ENCODE measurements at places on chromosomes 3 and 15. TPM values are rescaled to one million over a fixed set of nuclear protein-coding genes. Genes with fewer than 3 reads are reported as not detected.

DNA sequence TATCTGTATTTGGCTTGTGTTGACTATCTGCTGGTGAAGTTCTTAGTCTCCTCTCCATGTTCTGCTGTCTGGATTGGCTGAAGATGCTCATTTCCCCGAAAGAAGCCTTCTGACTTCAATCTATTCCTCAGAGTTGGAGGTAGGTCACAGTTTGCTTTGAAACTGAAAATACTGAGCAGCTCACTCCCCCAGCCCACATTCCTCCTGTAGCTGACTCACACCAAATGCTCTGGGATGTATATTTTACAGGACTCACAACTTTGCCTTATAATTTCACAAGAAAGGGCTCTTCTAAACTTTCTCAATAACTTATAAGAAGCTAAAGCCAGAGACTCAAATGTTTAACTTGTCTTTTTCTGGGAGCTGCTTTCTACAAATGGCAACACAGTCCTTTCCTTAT, 36.3 kb upstream of the SNX4 start:
- H3K36me3 ChIP-seq = no peaks in the 10 kb centered on the region
- H3K4me1 ChIP-seq = no peaks in the 10 kb centered on the region
- no peak overlapping the region for H3K4me3 ChIP-seq

The HMCES gene
- total RNA-seq = 47.7 TPM

- no peaks in the 10 kb centered on the region for H3K4me1 ChIP-seq
- DNase-seq = no peak
- H3K27me3 ChIP-seq = no peaks in the 10 kb centered on the region
- H3K4me3 ChIP-seq = no peak overlapping the region
- no peak overlapping the region for H3K27ac ChIP-seq
These were observed 10.3 kb downstream of the SV2B start for GRCh38 chr15:91110407-91110806.

DNA sequence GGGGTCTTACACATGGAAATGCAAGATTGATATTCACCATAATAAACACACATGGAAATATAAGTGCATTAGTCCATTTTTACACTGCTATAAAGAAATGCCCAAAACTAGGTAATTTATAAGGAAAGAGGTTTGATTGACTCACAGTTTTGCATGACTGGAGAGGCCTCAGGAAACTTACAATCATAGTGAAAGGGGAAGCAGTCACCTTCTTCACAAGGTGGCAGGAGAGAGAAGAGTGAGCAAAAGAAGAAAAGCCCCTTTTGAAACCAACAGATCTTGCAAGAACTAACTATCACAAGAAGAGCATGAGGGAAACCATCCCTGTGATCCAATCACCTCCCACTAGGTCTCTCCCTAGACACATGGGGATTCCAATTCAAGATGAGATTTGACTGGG, 111.7 kb upstream of the TP63 start:
- H3K27ac ChIP-seq = no peak overlapping the region
- H3K4me1 ChIP-seq = no peaks in the 10 kb centered on the region
- H3K27me3 ChIP-seq = no peaks in the 10 kb centered on the region
- no peaks in the 10 kb centered on the region for H3K36me3 ChIP-seq

- H3K4me3 ChIP-seq = no peak overlapping the region
- no peaks in the 10 kb centered on the region for H3K4me1 ChIP-seq
- no peaks in the 10 kb centered on the region for H3K27me3 ChIP-seq
- H3K36me3 ChIP-seq = no peaks in the 10 kb centered on the region
These were observed 69.9 kb downstream of the SEC22A start for GRCh38 chr3:123271466-123272159.

The SPINK8 gene
- not detected for total RNA-seq

The STRA6 gene
- 2.1 TPM for total RNA-seq

DNA sequence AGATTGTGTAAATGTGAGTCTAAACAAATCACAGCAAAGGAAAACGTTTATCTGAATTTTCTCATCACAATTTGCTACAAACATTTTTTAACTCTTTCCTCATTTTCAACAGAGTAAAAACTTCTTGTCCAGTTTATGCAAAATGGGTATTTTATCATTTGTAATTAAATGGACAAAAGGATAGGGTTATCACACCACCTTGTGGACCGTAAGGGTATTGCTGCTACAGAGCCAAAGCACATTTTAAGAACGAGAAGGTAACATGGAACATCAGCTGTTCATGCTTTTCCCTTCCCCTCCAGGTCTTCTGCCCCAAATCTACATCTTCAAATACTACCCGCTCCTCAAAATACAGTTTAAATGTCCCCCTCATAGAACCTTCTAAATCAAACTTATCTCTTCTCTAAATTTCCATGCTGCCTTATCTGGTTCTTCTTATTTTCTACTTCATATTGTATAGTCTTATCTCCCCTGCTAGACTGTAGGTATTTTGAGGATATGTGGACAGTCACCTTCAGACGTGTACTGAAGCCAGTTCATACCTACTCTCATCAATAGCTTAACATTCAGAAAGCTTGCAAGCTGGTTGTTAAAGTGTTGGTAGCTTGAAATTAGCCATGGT, 12.8 kb upstream of the SETMAR start:
- H3K27me3 ChIP-seq = no peaks in the 10 kb centered on the region
- H3K36me3 ChIP-seq = no peaks in the 10 kb centered on the region
- H3K4me1 ChIP-seq = no peaks in the 10 kb centered on the region
- H3K27ac ChIP-seq = no peak overlapping the region
- peak; percentile 31 for DNase-seq
- no peak overlapping the region for H3K4me3 ChIP-seq

GRCh38 chr3:13869761-13870343, 10.0 kb downstream of the WNT7A start:
- H3K27ac ChIP-seq = no peak overlapping the region
- H3K27me3 ChIP-seq = no peaks in the 10 kb centered on the region
- no peaks in the 10 kb centered on the region for H3K4me1 ChIP-seq
- DNase-seq = no peak

DNA sequence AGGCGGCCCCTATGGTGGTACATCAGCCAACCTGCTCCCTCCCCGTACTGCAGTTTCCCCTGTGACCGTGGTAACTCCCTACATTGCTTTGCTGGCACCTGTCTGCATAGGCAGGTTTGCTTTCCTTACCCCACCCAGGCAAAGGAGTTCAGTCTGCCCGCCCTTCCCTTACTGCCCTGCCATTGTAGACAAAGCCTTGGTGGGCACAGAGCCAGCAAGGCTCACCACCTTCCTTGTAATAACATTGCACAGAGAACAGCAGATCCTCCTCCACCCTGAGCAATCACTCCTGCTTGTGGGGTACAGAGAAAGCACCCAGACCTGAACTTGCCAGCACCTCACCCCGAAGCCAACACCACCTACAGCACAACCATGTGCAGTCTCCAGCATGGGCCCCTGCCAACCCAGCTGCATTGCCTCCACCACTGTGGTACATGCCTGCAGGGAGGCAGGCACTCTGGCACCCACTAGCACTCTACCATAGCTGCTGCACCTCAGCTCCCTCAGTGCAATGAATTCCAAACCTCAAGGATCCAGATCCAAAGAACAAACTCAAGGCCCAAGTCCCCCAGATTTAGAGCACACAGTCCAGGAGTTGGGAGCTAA, 192.7 kb upstream of the KCNMB2 start:
- no peaks in the 10 kb centered on the region for H3K36me3 ChIP-seq
- no peak overlapping the region for H3K4me3 ChIP-seq
- no peak for DNase-seq
- no peaks in the 10 kb centered on the region for H3K27me3 ChIP-seq
- peaks cover 29% of the 10 kb centered on the region for H3K4me1 ChIP-seq

GRCh38 chr3:133535971-133536881, 37.3 kb upstream of the CDV3 start:
- H3K27ac ChIP-seq = peak overlapping the region; percentile 64
- H3K4me1 ChIP-seq = peaks cover 57% of the 10 kb centered on the region
- DNase-seq = peak; percentile 32
- no peaks in the 10 kb centered on the region for H3K27me3 ChIP-seq
- no peak overlapping the region for H3K4me3 ChIP-seq
- H3K36me3 ChIP-seq = no peaks in the 10 kb centered on the region

- no peak for DNase-seq
- no peak overlapping the region for H3K27ac ChIP-seq
- H3K4me3 ChIP-seq = no peak overlapping the region
These were observed 77.4 kb upstream of the ANKRD28 start for GRCh38 chr3:15875016-15875689.

- peaks cover 4% of the 10 kb centered on the region for H3K27me3 ChIP-seq
- H3K36me3 ChIP-seq = no peaks in the 10 kb centered on the region
- H3K27ac ChIP-seq = no peak overlapping the region
- peaks cover 3% of the 10 kb centered on the region for H3K4me1 ChIP-seq
- DNase-seq = no peak
These were observed 1.4 kb downstream of the CACNA2D3 start for GRCh38 chr3:54123776-54124196.

DNA sequence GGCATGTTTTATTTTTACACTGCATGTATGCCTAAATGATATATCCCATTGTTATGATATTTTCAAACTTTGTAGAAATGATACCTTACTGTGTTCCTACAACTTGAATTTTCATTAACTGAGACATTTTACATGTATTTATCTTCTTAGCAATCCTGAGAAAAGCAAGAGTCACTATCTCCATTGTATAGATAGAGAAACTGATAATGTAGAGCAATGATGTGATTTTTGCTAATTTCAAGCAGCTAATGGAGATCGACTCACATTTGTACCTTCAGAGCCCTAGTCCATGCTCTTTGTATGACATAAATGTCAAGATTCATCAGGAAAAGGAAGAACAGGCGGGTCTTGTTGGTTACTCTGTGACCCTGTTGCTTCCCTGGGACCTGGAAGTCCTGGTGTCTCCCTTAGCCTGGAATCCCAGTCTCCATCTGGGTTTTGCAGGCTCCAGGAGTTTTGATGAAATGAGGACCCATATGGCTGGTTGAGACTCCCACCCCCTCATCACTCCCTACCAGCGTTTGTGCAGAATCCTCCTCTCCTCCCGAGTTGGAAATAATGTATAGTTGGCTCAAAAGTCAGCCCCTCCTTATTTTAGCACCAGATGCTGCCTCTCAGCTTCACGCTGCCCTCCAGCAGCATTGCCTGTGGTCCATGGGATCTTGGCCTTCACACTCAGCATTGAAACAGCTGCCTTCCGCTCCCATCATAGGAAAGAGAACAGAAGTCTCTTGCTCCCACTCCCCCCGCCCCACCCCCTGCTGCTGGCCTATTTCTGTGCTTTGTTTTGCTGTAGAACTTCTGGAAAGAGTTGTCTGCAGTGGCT, 67.1 kb downstream of the APBA2 start:
- H3K27me3 ChIP-seq = no peaks in the 10 kb centered on the region
- no peak for DNase-seq
- H3K4me1 ChIP-seq = no peaks in the 10 kb centered on the region
- no peaks in the 10 kb centered on the region for H3K36me3 ChIP-seq
- no peak overlapping the region for H3K4me3 ChIP-seq
- no peak overlapping the region for H3K27ac ChIP-seq

DNA sequence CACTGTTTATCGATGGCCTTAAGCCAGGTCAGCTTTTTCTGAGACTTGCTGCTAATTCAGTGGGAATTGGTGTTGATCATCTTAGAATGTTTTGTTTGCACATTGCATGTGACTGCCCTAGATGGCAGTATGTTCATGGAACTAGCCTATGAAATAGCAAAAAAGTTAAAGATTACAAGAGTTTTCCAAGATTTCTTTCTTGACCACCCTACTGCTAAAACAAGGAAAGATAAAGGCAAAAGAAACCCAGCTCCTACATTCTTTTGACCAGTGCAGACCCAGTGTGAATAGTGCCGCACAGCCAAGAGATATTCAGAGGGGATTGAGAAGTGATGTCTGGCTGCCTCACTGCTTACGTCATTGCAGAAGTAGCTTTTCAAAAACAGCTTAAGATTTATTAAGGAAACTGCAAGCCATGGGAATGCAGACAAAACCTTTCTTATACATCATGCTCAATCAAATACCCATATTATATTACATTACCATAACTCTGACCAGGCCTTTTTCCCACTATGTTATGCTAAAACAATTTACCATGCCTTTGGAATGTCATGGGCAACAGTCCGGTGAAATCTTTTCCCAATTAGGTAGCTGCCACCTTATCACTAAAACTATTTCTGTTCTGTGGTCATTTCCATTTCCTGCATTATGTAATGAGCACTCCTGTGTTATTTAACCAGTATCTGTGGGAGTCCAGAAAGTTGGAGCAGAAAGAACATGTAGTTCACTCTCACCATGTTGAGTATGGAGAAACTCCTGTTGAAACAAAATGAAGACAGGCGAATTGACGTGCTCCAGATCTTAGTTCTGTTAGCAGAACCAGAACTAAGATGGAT, 6.0 kb downstream of the PHLDB2 start:
- peaks cover 45% of the 10 kb centered on the region for H3K4me1 ChIP-seq
- H3K36me3 ChIP-seq = no peaks in the 10 kb centered on the region
- H3K27me3 ChIP-seq = no peaks in the 10 kb centered on the region
- no peak overlapping the region for H3K4me3 ChIP-seq
- DNase-seq = no peak
- H3K27ac ChIP-seq = peak overlapping the region; percentile 8

DNA sequence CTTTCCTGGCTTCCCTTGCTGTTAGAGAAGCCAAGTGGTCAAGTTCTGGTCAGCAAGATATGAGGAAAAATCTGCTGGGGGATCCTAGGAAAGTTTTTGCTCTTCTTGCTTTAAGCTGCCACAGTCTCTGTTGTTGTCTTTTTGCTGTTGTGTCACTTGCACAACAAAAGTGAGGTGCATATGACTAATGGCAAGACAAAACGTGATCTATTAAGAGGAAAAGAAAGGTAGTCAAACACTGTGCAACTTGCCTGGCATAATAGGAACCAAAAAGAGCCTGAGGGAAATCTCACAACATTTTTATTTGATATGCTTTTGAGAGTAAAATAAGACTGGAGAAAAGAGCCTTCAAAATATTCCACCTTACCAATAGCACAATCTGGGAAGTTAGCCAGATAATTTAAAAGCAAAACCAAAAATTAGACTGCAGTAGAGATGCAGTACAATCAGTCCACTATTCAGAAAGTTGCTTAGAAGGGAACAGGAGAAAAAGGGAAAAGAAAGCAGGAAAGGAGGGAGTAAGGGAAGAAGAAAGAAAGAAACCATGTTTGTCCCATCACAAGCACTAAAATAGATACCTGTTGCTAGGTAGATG, 110.0 kb upstream of the SLC4A7 start:
- H3K27me3 ChIP-seq = no peaks in the 10 kb centered on the region
- no peaks in the 10 kb centered on the region for H3K36me3 ChIP-seq
- 0 out of 2 replicates have a peak, but pooled peaks cover 4% of the 10 kb centered on the region for H3K4me1 ChIP-seq

DNA sequence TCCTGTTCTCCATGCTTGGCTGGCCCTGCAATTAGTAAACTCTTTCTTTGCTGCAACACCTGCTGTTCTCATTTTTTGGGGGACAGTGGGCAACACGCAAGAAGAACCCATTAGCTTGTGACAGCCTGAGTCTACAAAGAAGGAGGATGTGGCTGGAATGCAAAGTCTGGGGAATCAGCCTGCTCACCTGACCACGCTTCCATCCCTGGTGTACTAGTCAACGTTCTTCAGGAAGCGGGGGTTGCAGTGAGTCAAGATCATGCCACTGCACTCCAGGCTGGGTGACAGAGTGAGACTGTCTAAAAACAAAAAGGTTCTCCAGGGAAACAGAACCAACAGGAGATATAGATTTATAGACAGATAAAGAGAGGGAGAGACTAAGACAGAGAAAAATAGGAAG, 27.7 kb upstream of the KBTBD12 start:
- no peak for DNase-seq
- H3K4me1 ChIP-seq = no peaks in the 10 kb centered on the region
- no peak overlapping the region for H3K27ac ChIP-seq
- no peaks in the 10 kb centered on the region for H3K36me3 ChIP-seq

All from Caco-2 (cell line).